ENCODE measurements at places on chromosomes 6 and 20.

- peak; percentile 16 for DNase-seq
Observed at GRCh38 chr20:36717657-36718056, 28.2 kb downstream of the NDRG3 start.

DNA sequence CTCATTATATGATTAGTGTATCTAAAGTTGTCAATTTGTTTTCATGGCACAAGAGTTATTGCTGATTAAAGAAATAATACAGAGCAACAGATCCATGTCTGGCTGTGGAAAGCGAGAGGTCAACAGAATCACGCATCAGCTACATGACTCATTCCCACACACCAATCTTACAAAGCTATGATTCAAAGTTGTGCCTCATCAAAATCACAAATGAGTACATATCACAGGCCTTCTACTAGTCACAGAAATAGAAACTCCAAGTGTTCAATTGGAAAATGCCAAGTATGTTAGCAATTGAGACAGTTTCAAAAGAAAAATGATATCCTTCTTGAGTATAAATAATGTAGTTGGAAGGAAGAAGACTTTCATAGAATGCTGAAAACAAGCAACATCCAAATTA, 57.8 kb upstream of the NKAIN2 start:
- DNase-seq: no peak

DNA sequence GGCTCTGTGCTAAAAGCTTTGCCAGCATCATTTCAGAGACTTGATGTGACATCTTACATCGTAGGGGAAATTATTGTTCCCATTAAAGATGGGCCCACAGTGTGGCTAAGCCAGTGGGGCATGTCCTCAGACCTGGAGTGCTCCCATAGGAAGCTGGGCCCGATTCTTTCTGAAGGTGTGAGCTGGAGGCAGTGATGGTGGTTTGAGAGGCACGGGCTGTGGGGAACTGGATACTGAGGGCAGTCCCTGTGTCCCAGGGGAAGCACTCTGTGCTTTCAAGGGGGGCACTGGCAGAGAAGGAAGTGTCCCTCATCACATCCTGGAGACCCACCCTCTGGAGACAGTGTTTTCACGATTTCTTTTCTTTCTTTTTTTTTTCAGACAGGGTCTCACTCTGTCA, 8.6 kb upstream of the FAM110A start:
- DNase-seq: no peak

- no peak for DNase-seq
Observed at GRCh38 chr20:46923550-46923949, 28.9 kb downstream of the EYA2 start.

GRCh38 chr6:153852481-153852880, 186.6 kb upstream of the OPRM1 start:
- no peak for DNase-seq

DNA sequence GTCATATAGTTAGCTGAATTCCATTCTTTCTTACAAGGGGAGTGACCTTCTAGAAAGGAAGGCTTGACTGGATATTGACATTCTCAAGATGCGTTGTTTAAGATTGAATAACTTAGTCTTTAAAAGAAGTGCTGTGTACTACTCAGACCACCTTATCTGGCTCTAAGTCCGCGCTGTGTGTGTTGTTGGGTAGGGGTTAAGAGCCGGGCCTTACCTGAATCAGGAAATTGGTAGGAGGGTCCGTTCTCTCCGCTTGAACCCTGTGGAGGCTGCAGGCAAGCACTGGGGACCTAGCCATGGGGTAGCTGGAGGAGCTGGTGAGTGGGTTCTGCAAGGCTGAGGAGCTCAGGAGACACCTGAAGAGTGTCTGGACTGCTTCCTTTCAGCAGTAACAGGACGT, 9.0 kb upstream of the SCML4 start:
- no peak for DNase-seq

GRCh38 chr6:54619102-54619501, 227.5 kb upstream of the FAM83B start:
- DNase-seq: no peak

DNA sequence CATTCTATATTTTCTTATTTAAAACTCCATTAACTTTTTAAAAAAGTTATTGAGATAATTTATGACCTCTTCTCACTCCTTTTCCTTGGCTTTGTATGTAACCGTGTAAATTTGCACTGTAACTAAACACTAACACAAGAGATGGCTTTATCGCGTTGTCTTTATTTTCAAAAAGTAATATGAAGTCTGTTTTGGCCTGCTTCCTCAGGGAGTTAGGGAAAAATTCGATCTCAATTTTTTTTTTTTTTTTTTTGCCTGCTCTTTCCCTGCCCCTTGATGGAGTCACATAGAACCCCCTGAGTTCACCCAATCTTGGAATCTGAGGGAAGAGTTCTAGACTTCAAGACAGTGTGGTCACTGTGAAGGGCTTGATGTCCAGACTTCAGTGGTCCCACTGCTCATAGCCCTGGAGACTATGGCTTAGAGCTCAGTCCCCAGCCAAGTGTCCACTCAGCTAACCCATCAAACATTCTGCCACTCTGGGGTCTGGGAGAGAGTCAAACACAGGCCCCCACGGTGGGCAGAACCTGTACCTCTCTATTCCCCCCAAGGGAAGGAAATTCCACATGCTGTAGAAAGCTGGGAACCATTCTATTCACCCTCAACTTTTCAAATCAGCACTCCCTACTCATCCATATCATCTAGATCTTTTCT, 15.7 kb upstream of the TBC1D22B start:
- DNase-seq: no peak

DNA sequence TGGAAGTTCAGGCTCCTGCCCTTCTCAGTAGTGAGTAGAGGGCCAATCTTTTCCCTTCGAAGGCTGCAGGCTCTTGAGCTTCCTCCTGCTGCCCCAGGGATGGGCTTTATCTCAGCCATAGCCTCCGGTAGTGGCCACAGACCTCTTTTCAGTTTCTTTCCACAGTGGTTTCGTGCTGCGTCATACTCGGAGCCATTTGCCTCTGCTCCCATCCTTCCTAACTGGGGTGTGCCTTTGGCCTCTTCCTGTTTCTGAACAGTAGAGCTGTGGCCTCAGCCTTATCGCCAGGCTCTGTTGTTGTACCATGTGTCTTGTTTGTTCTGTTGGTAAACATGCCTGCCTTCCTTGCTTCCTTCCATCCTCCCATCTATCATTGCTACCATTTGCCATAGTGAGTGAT, 54.1 kb downstream of the TULP4 start:
- no peak for DNase-seq

- peak; percentile 40 for DNase-seq
Observed at GRCh38 chr20:1945134-1945618, 48.7 kb downstream of the PDYN start.

DNA sequence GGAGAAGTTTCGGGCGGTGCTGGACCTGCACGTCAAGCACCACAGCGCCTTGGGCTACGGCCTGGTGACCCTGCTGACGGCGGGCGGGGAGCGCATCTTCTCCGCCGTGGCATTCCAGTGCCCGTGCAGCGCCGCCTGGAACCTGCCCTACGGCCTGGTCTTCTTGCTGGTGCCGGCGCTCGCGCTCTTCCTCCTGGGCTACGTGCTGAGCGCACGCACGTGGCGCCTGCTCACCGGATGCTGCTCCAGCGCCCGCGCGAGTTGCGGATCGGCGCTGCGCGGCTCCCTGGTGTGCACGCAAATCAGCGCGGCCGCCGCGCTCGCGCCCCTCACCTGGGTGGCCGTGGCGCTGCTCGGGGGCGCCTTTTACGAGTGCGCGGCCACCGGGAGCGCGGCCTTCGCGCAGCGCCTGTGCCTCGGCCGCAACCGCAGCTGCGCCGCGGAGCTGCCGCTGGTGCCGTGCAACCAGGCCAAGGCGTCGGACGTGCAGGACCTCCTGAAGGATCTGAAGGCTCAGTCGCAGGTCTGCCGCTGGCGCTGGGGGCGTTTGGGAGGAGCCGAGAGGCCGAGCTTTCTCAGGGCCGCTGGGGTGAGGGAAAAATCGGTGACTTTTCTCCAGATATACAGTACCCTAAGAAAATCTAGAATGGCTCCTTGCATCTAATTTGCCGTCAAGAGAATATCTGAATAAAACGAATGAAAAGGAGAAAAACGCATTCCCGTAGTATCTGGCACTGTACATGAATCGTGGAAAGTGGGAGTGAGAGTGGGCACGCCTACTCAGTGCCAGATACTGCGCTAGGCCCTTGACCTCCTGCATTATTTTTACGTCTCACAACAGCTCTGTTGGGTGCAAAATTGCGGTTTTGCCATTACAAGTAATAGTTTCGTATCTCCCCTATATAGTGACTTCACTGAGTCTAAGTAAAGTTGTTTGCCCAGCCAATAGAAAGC, 1.0 kb downstream of the CALHM6 start:
- DNase-seq: peak; percentile 92

- DNase-seq: no peak
Observed at GRCh38 chr6:30871592-30872183, 12.6 kb upstream of the DDR1 start.

DNA sequence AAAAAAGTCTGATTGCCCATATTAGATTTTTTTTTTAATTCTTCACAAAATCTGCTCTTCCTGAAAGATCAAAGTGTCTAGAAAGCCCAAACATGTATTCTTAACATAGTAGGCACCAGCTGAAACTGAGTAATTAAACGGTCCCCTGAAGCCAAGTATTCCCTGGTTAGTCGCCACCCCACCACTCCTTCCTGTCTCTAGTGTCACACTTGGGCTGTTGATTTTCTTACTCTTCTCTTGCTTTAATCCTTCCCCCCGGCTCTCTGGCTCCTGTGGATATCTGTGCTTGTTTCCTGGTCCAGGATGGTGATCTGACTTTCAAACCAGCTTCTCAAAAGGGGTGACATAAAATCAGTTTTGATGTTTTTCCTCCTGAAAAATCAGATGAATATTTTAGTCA, 162.9 kb downstream of the QKI start:
- DNase-seq: no peak

DNA sequence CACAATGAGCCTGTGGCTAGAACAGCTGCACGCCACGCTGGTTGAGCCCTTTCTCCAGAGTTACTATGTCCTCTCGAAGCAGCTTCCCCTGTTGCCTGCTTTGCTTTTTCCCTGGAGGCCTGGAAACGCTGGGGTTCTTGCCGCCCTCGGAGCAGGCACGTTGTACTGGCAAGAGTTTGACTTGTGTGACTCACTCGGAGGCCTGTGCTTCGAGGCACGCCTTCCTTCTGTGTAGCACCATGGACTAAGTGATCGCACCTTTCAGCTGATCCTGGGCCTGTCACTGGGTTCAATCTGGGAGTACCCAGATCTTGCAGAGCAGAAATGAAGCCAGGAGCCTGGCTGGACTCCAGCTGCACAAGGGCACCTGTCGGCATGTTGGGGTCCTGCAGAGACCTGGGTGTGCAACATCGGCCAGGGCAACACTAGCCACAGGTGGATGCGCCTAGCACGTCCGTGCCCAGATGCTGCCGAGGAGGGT, 5.2 kb downstream of the INSM1 start:
- DNase-seq: no peak

DNA sequence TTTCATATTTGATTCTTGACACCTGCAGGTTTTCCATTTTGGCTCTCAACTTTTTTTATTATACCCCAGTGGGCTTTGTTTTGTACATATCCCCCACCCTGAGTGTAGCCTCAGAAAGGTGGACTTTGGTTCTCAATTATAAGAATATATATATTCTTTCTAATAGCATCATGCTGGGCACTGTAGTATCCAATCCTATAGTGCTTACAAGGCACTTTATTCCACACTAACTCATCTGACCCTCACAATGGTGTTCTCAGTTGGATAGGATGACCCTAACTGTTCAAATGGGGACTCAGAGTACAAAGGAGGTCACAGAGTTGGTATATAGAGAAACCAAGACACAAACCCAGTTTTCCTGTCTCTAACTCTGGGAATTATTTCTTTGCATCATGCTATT, 48.9 kb upstream of the SNAP25 start:
- DNase-seq: no peak

GRCh38 chr6:36067374-36068011, 39.9 kb downstream of the MAPK14 start:
- DNase-seq: no peak

- no peak for DNase-seq
Observed at GRCh38 chr6:15046751-15047150, 199.1 kb upstream of the JARID2 start.

DNA sequence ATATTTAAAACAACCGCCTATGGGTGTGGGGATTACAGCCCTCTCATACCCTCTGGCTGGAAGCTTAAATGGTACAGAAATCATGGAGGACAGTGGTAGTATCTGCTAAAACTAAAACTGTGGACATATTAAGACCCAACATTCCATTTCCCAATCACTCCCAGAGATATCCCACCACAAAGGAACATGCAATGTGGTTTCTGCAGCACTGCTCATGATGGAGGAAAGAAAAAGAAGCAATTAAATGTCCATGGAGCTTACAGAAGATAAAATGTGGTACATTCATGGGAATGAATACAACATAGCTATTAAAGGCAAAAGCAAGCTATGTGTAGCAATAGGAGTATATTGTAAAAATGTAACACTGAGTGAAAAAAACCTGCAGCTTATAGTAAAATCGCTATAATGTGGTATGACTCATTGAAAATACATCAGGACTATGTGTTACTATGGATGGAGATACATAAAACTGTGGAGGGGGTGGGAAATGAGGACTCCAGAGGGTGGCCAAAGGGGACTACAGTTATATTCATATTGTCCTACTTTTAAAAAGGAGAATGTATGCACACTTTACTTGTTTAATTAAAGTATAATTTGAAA, 22.9 kb upstream of the NNAT start:
- no peak for DNase-seq

DNA sequence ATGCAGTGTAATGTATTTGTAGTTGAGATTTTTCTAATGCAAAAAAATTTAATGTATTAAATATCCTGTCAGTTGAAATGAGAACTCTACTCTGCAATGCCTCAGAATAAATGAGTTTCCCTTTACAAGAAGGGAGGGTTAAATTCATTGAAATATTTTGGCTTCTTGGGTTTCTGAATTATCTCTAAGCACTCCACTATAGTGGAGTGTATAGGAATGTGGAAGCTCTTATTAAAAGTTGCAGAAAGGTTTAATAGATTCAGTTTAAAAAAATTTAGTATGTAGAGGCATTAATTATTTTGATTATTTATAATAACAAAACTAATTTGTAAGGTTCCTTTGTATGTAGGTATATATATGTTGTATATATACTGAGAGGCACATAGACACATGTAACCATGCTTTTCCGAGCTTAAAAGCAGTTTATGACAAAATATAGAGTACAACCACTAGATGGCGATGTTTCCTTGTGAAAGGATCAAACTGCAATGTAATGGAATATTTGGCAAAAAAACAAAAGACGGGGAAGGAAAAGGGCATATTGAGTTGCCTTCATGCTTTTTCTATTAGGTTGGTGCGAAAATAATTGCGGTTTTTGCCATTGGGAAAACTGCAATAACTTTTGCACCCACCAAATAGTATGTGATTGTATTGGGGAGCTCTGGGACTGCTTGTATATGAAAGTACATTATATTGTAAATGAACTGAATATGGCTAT, 144.2 kb downstream of the MYO6 start:
- DNase-seq: no peak
